ENCODE measurements at places on chromosomes 7 and 10. TPM values are rescaled to one million over a fixed set of nuclear protein-coding genes. Genes with fewer than 3 reads are reported as not detected.

GBX1 gene
- not detected for polyA plus RNA-seq

STRIP2 gene
- polyA plus RNA-seq: 5.2 TPM

SNX10 gene
- 18.5 TPM for polyA plus RNA-seq

EFCAB10 gene
- polyA plus RNA-seq: 1.2 TPM

EPDR1 gene
- 19.0 TPM for polyA plus RNA-seq

PILRB gene
- 63.1 TPM for polyA plus RNA-seq

ASNS gene
- polyA plus RNA-seq: 22.9 TPM

STEAP2 gene
- polyA plus RNA-seq: 11.3 TPM

UCN3 gene
- 0.38 TPM for polyA plus RNA-seq

CNNM2 gene
- polyA plus RNA-seq: 10.9 TPM

CUTC gene
- polyA plus RNA-seq: 25.2 TPM

CLCN1 gene
- polyA plus RNA-seq: 0.09 TPM

MPP7 gene
- 8.7 TPM for polyA plus RNA-seq

OR6V1 gene
- not detected for polyA plus RNA-seq

NODAL gene
- polyA plus RNA-seq: 0.14 TPM

CYP3A5 gene
- 2.7 TPM for polyA plus RNA-seq

TBXAS1 gene
- polyA plus RNA-seq: 25.3 TPM

TMEM140 gene
- 29.2 TPM for polyA plus RNA-seq

ENKUR gene
- 3.2 TPM for polyA plus RNA-seq

CTAGE6 gene
- polyA plus RNA-seq: not detected

HOGA1 gene
- polyA plus RNA-seq: 69.1 TPM

ADAMTS14 gene
- 1.6 TPM for polyA plus RNA-seq

EN2 gene
- 0.17 TPM for polyA plus RNA-seq

PPP1R17 gene
- not detected for polyA plus RNA-seq
